ENCODE measurements at places on chromosomes 5 and 9.

GRCh38 chr5:124655921-124656511 lies 90.4 kb downstream of the ZNF608 start:
- no peak for DNase-seq

DNA sequence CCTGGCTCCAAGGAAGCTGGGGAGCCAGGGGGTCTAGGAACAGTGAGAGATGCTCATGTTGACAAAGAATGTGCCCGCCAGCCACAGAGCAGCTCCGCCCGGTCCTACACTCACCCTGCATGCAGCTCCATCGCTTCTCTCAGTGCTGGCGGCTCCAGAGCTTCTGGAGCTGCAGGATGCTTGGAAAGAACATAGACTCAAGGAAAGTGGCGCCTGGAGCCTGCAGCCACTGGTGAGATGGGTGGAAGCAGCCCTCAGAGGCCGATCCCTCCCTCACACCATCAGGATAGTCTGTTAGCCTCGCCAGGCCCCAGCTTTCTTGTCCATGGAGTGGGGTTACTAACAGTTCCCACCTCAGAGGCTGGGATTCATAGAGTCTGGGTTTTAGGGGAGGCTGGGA lies 26.4 kb upstream of the SLC6A19 start:
- DNase-seq = no peak

- DNase-seq = no peak
Observed at GRCh38 chr5:120630550-120630949, 166.4 kb downstream of the PRR16 start.

GRCh38 chr5:149680810-149681221 lies 49.3 kb upstream of the PPARGC1B start:
- no peak for DNase-seq

- no peak for DNase-seq
Observed at GRCh38 chr5:133817456-133817855, 151.0 kb downstream of the C5orf15 start.

DNA sequence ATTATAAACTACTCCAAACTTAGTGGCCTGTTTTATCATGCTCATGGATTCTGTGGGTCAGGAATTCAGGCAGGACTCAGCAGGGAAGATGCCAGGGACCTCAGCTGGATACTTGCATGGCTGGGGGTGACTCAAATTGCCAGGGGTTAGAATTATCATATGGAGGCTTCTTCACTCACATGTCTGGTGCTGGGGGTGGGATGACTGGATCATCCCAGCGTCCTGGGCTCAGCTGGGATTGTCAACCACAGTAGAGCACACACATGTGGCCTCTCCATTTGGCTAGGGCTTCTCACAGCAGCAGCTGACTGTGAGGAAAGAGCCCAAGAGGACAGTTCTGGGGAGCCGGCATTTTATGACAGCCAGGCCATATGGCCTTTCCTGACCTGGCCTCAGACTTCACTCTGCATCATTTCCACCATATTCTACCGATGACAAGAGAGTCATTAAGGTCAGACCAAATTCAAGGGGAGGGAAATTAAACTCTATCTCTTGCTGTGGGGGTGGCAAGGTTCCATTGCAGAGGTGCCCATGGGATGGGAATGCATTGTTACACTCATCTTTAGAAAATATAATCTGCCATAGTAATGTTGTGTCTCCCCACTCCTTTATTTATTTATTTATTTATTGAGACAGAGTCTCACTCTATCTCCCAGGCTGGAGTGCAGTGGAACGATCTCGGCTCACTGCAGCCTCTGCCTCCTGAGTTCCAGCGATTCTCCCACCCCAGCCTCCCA lies 5.2 kb upstream of the GRK6 start:
- no peak for DNase-seq

DNA sequence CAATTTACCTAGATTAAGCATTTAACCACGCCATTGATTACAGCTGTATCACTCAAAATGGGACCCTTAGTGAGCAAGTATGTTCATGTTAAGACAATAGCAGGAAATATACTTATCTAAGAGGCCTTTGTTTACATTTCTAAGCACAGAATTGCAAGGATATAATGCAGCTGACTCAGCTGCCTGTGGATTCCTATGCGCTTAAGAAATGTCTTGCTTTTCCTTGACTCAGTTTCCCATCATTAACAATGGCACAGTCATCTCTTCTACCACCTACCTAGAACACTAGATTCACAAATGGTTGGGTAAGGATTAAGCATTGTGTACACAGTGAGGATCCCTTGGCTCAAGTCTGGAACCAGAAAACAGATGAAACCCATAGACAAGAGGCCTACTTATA lies 163.8 kb downstream of the TSSK1B start:
- no peak for DNase-seq

- no peak for DNase-seq
Observed at GRCh38 chr5:59222687-59223511, 640.0 kb downstream of the RAB3C start.

- no peak for DNase-seq
Observed at GRCh38 chr9:121240472-121241135, 27.4 kb upstream of the GSN start.

- DNase-seq = peak; percentile 27
Observed at GRCh38 chr5:82165740-82166530, 112.2 kb downstream of the RPS23 start.

- no peak for DNase-seq
Observed at GRCh38 chr9:131554843-131555351, 9.6 kb downstream of the PRRT1B start.

DNA sequence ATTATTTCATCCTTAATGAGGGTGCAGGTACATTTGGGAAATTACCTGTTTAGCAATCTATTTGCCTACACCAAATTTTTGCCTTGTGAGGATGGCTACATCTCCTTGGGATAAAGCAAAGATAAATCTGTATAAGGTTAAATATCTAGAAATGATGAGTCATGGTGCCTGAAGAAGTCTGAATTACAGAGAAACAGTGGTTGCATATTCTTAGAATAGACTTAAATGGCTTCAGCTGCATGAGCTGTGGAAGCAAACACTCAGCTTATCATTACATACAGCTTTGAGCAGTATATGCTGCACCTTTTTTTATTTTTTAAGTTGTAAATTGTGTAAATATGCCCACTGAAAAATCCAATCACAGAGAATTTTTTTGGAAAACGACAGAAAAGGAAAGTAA lies 153.5 kb downstream of the RAPGEF6 start:
- no peak for DNase-seq

GRCh38 chr5:60671899-60672692 lies 27.9 kb downstream of the DEPDC1B start:
- no peak for DNase-seq

- peak; percentile 8 for DNase-seq
Observed at GRCh38 chr5:178333821-178334481, 101.3 kb upstream of the PHYKPL start.

DNA sequence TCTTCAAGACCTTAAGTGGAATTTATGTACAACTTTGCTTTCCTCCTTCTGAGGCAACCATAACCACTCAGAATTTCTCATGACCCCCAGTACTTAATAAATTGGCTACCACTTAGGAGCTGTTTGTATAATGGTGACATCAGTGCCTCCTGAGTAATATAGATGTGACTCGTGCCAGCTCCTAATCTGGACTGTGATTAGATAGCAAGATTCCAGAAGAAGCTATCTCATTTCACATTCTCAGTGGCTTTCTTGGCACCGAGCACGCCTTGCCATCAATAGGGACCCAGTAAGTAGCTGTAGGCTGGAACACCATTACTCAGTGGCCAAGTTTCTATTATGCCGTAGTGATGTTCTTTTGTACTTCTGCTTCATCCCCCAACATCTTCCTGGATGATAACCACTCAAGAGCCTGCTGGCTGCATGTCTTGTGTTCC lies 228.8 kb downstream of the CD180 start:
- no peak for DNase-seq

DNA sequence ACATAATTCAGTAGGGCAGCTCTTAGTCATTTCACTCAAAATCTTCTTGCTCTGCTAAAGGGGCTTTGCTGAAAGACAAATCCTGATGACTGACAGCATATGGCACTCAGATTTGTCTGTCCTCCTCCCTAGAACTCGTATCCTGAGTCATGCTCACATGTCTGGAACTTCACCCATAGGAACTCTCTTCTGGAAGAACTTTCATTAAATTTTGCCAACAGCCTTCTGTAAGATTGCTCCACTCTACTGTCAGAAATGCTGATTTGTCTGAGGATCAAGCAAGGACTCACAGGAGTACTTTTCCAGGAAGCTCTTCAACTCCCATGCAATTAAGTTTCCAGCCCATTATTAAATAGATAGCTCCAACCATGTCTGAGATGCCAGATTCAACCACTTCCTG lies 59.8 kb upstream of the SNX2 start:
- DNase-seq = no peak

DNA sequence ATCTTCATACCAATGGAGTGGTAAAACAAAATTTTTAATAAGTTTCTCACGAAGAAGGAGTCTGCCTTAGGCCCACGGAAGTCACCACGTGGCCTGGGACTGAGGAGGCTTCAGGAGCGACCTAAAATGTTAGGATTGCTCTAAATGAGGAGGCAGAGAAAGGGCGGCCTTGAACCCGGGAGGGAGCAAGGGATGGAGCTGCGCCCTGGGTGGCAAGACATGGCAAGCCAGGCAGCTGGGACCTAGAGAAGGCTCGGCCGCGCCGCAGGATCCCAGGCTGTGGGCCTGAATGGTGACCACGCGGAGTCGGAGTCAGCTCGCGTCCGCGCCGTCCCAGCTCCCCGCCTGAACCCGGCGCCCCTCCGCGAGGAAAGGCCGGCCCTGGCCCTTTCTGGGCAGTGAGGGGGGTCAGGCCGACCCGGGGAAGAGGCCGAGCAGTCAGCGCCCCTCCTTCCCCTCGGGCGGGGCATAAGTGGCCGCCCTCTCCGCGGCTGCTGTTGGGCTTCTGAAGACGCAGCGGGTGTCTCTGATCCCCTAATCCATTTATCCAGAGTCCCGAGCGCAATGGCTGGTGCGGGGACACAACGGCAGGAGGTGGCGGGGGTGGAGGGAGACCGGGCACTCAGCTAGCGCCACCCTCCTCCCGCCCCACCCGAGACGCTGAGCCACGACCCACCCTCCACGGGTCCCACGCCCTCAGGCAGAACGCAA lies 10.6 kb downstream of the IRX1 start:
- peak; percentile 43 for DNase-seq

DNA sequence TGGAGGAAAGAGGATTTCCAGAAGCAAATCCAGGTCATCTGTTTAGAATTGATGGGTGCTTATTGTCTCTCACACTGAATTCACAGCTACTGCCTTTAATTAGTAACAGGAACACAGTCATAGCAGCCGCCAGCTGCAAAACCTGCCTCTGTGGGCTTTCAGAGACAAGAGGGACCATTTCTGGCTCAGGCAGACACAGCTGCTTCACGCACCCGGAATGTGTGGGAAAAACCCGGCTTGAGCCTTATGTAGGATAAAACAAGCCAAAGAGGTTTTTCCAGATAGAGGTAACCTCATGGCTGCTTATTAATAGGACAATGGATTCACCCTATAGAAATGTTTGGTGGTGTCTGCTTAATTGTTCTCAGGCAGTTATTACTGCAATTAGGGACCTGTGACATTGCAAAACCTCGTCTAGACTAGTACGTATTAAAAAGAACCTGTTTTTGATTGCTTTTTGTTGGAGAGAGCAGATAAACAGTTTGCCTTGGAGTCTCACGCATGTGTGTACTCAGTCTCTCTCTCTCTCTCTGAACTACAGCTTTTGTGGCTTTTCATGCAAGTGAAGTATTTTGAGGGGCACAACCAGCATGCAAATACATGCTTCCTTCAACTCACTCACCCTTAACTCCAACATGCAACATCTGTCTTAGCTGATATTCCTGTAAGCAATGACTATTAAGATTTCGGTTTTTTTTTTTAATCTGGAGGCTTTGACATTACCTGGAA lies 302.7 kb downstream of the PLK2 start:
- no peak for DNase-seq

- DNase-seq = no peak
Observed at GRCh38 chr5:75242067-75242466, 5.4 kb upstream of the ANKRD31 start.

GRCh38 chr5:93735378-93735777 lies 6.0 kb downstream of the POU5F2 start:
- no peak for DNase-seq

DNA sequence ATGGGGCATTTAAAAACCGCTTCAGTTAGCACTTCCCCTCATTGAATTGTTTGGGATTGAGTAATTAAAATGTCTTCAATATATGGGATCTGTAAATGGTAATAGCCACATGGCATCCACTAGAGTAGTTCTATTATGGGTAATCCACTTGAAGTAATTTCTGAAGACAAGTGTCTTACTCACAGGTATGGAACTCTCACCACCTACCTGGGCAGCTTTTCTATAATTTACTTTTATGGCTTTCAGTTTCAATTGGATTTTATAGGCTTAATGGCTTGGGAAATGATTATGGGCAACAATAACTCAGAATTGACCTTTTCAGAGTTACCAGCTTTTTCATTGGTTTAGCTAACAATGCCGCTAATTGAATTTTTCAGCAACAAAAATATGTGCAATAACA lies 597.9 kb downstream of the PTPRD start:
- no peak for DNase-seq

GRCh38 chr5:181121675-181122561 lies 9.1 kb downstream of the OR2V1 start:
- no peak for DNase-seq

DNA sequence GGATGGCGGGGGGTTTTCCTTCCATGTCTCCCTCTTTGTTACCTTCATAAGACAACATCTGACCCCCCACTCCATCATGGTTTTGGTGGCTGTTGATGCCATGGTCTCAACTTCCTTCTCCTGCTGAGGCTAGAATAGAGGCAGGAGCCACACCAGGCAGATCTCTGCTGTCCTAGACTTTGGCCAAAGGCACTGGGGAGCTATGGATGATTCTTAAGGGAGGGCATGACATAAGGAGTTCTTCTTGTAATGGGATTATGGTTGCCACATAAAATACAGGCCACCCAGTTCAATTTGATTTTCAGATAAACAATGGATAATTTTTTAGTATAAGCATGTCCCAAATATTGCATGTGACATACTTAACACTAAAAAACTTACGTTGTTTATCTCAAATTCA lies 52.2 kb upstream of the IER5L start:
- DNase-seq = no peak

GRCh38 chr5:41337724-41338123 lies 124.4 kb upstream of the C6 start:
- no peak for DNase-seq

GRCh38 chr9:108599571-108599970 lies 256.2 kb downstream of the ACTL7B start:
- DNase-seq = no peak

GRCh38 chr5:42943931-42944631 lies 96.0 kb downstream of the ANXA2R start:
- peak; percentile 42 for DNase-seq

All from WTC11 (cell line).